Glutamatergic neuron (in vitro differentiated cells): ENCODE measurements at places on chromosomes 1 and 21. TPM values are rescaled to one million over a fixed set of nuclear protein-coding genes. Genes with fewer than 3 reads are reported as not detected.

GRCh38 chr1:57424231-57425027 lies 569 bp upstream of the DAB1 start:
- peaks cover 4% of the 10 kb centered on the region for H3K4me1 ChIP-seq
- H3K27ac ChIP-seq = no peak overlapping the region
- peak; percentile 78 for DNase-seq
- H3K4me3 ChIP-seq = peak overlapping the region; percentile 91
- H3K36me3 ChIP-seq = no peaks in the 10 kb centered on the region

- H3K36me3 ChIP-seq = no peaks in the 10 kb centered on the region
- peaks cover 9% of the 10 kb centered on the region for H3K27me3 ChIP-seq
- H3K4me3 ChIP-seq = no peak overlapping the region
- H3K4me1 ChIP-seq = peaks cover 24% of the 10 kb centered on the region
- no peak overlapping the region for H3K27ac ChIP-seq
Measured at GRCh38 chr1:205291596-205291995, 29.9 kb downstream of the NUAK2 start.

DNA sequence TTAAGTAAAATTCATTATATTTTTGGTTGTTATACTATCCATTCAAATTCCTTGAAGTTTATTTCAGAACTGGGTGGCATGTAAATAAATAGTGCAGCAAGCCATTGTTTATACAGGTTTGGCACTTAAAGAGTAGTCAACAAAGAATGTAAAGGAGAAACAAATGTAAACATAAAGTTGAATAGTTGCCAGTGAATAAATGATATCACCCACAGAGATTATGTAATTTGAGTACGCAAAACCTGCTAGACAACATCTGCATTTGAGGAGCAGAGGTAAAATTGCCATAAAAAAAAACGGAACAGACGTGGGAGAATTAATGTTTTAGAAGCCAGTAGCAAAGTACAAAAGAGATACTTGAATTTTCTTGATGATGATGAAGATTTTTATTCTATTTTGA lies 111.6 kb downstream of the ADGRL2 start:
- no peaks in the 10 kb centered on the region for H3K36me3 ChIP-seq
- H3K27ac ChIP-seq = no peak overlapping the region
- H3K27me3 ChIP-seq = no peaks in the 10 kb centered on the region

- DNase-seq = no peak
- H3K27ac ChIP-seq = no peak overlapping the region
- H3K4me1 ChIP-seq = peaks cover 23% of the 10 kb centered on the region
Measured at GRCh38 chr1:30732277-30732996, 9.1 kb upstream of the MATN1 start.

DNA sequence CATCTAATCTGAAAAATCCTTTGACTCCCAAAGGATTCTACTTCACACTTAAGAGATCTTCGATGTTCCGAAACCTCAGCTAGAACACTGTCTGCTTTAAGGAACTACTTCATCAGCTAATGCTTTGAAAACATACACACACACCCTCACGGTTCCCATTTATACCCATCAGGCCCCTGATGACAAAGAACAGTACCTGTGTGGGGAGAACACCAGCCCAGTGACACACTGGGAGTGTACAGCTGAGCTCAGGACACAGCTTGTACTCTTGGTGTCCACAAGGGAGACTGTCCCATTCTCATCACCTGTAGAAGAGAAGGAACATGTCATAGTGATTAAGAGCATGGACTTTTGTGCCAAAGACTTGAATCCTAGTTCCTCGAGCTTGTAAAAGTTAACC lies 6.6 kb downstream of the WDR77 start:
- peaks cover 3% of the 10 kb centered on the region for H3K4me1 ChIP-seq
- H3K36me3 ChIP-seq = no peaks in the 10 kb centered on the region
- no peak for DNase-seq

SIM2 gene
- total RNA-seq = 4.8 TPM

- peak; percentile 87 for DNase-seq
- no peaks in the 10 kb centered on the region for H3K36me3 ChIP-seq
- H3K4me3 ChIP-seq = peak overlapping the region; percentile 90
Measured at GRCh38 chr1:26110731-26111529, 694 bp upstream of the PDIK1L start.

USH2A gene
- total RNA-seq = not detected

GRCh38 chr1:172430128-172430454 lies 9.6 kb downstream of the C1orf105 start:
- no peak for DNase-seq
- H3K27me3 ChIP-seq = no peaks in the 10 kb centered on the region
- H3K4me3 ChIP-seq = no peak overlapping the region
- H3K4me1 ChIP-seq = no peaks in the 10 kb centered on the region

DNA sequence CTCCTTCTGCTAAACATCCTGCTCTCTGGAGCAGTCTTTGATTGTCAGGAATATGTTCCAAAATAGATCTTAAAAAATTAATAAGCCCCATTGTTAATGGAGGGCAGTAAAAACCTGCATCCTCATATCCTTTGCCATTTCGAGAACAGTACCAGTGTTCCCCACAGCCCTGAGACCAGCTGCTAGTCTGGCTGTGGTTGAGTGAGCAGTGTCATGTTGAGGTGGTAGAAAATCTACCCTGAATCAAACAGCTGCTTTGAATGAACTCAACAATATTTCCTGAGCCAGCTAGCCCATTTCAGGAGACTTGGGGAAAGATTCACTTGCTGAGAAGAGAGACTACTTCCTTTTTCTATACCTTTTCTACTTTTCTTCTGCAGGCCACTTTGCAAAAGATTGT lies 24.4 kb downstream of the FABP3 start:
- peaks cover 5% of the 10 kb centered on the region for H3K36me3 ChIP-seq
- H3K4me3 ChIP-seq = no peak overlapping the region
- no peak overlapping the region for H3K27ac ChIP-seq
- no peak for DNase-seq

GRCh38 chr21:26105819-26106218 lies 64.8 kb downstream of the APP start:
- H3K4me1 ChIP-seq = peaks cover 24% of the 10 kb centered on the region
- no peak for DNase-seq
- H3K36me3 ChIP-seq = peaks cover 14% of the 10 kb centered on the region
- H3K4me3 ChIP-seq = no peak overlapping the region
- H3K27ac ChIP-seq = no peak overlapping the region
- H3K27me3 ChIP-seq = peaks cover 13% of the 10 kb centered on the region

DNA sequence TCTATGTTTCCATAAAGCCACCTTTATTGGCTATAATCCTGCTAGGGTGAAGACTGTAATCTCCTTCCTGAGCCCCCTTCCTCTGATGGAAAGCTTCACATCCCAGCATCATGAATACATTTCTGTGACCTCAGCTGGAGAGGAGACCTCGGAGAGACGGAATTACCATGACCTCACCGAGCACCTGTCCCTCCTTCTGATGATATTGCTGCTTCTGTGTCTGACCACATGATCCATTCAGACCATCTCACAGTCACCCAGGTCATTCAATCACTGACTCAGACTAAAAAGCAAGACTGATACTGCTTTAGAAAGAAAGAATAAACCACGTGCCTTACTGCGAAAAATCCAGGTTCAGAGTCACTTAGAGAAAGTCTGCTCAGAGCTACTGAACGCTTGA lies 8.8 kb downstream of the KCND3 start:
- H3K27me3 ChIP-seq = peaks cover 3% of the 10 kb centered on the region
- peaks cover 13% of the 10 kb centered on the region for H3K36me3 ChIP-seq
- DNase-seq = no peak
- H3K4me1 ChIP-seq = peaks cover 2% of the 10 kb centered on the region

S100A7A gene
- not detected for total RNA-seq

ATAD3C gene
- total RNA-seq = 10.2 TPM

LCE1C gene
- total RNA-seq = not detected

GRCh38 chr1:17798799-17799382 lies 43.8 kb downstream of the ACTL8 start:
- H3K36me3 ChIP-seq = peaks cover 6% of the 10 kb centered on the region
- H3K27me3 ChIP-seq = no peaks in the 10 kb centered on the region
- no peak overlapping the region for H3K4me3 ChIP-seq

- DNase-seq = no peak
- H3K4me3 ChIP-seq = no peak overlapping the region
- H3K27ac ChIP-seq = no peak overlapping the region
- H3K27me3 ChIP-seq = no peaks in the 10 kb centered on the region
- no peaks in the 10 kb centered on the region for H3K4me1 ChIP-seq
- H3K36me3 ChIP-seq = no peaks in the 10 kb centered on the region
Measured at GRCh38 chr1:198086051-198086745, 70.6 kb upstream of the NEK7 start.

GRCh38 chr1:107771377-107771776 lies 193.6 kb downstream of the VAV3 start:
- peaks cover 10% of the 10 kb centered on the region for H3K4me1 ChIP-seq
- no peak overlapping the region for H3K27ac ChIP-seq
- no peak overlapping the region for H3K4me3 ChIP-seq
- DNase-seq = no peak

DNA sequence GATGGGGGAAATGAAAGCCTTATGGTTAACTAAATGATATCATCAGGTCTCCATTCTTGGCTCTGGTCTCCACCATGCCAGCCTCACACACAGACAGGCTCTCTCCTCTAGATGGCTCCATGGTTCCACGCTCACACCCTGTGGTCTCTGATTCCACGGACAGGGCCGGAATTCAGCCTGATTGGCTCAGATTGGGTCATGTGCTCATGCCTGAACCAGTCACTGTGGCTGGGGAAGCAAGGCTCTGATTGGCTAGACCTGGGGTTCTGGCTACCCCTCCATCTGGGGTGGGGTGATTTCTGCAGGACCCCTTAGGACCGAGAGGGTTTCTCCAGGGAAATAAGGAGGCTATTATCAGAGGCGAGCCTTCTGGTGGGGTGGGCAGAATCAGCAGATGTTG lies 277.0 kb downstream of the PTPRU start:
- H3K27ac ChIP-seq = peak overlapping the region; percentile 93
- H3K4me3 ChIP-seq = peak overlapping the region; percentile 28
- DNase-seq = peak; percentile 90
- H3K36me3 ChIP-seq = no peaks in the 10 kb centered on the region
- peaks cover 53% of the 10 kb centered on the region for H3K4me1 ChIP-seq

CYP4B1 gene
- not detected for total RNA-seq

CD53 gene
- not detected for total RNA-seq

- H3K36me3 ChIP-seq = no peaks in the 10 kb centered on the region
- peaks cover 23% of the 10 kb centered on the region for H3K4me1 ChIP-seq
- DNase-seq = no peak
- no peak overlapping the region for H3K27ac ChIP-seq
- no peak overlapping the region for H3K4me3 ChIP-seq
Measured at GRCh38 chr1:94783342-94784189, 36.6 kb upstream of the SLC44A3 start.

DNA sequence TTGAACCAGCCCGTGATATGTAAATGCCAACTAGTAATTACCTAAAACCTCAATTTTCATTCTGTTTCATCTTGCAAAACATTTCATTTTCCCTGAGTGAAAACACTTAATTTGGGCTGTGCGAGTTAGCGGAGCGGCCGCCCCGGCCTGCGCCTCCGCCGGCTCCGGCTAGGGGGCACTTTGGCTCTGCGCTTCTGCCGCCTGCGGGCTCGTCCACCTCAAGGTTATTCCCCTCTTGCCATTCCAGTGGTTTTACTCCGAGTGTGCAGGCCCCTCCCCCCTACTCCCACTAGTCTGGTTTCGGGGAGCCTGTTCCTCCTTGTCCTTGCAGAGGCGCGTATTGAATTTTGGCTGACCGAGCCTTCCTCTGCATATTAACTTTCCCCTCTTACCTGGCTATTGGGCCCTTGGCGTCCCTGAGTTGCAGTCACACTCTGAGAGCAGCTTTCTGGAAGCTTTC lies 55.6 kb downstream of the PEX14 start:
- H3K36me3 ChIP-seq = no peaks in the 10 kb centered on the region
- peaks cover 37% of the 10 kb centered on the region for H3K4me1 ChIP-seq
- H3K27ac ChIP-seq = no peak overlapping the region
- H3K4me3 ChIP-seq = no peak overlapping the region
- H3K27me3 ChIP-seq = peaks cover 1% of the 10 kb centered on the region

DNA sequence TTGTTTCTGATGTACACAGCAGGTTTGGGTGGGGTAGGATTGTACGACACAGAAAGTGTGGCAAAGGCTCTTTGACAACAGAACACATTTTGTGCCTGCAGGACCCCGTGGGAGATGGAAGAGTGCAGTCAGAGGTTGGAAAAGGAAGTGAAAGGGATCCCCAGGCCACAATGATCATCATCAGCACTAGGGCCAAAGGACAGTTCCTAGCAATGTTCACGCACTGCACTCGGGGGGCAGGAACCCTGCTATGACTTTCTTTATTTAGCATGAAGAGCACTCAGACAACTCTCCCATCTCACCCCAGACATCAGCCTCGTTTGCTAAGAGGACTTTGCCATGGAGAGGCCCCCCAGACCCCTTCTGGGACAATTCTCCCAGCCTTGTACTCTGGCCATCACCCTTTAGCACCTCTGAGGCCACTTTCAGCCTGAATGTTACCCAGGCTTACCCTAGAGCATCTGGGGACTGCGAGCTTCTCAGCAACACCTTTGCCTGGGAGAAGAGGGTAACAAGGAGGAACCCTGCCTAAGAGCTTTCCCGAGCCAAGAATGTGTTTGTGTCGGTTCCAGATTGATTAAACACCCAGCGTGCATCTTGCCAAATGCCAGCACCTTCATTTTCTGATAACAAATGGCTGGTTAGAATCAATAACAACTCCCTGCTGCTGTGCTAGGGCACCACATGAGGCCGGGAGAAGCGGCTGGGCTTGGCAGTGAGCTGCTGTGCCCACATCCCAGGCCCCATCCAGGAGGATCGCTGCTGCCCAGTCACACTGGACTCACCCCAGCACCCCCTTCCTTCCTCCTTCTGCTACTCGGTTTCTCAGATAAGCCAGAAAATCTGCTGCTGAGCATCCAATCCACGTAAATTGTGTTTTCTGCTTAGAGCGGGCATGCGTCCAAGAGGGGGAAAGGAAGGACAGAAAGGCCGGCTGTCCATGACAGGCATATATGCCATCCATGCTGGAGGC lies 633.1 kb downstream of the AJAP1 start:
- peaks cover 11% of the 10 kb centered on the region for H3K27me3 ChIP-seq
- no peak overlapping the region for H3K27ac ChIP-seq
- H3K4me3 ChIP-seq = no peak overlapping the region
- DNase-seq = no peak
- H3K4me1 ChIP-seq = no peaks in the 10 kb centered on the region

DNA sequence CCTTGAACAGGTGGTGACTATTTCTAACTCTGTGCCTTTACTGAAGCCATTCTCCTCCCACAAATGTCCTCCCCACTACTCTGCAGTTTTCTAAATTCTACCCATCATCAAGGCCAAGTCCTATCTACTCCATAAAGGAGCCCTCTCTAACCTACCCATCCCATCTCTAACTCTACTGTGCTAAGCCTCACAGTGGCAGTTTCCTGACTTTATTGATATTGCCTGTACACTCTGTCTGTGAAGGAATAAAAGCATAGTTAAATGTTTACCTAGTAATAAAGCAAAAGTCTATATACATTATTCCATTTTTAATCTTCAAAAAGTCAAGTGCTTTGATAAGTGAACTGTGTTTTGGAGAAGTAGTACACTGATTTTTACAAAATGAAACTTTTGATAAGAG lies 178.4 kb upstream of the HMCN1 start:
- H3K27ac ChIP-seq = no peak overlapping the region
- H3K36me3 ChIP-seq = no peaks in the 10 kb centered on the region
- no peak overlapping the region for H3K4me3 ChIP-seq
- H3K27me3 ChIP-seq = no peaks in the 10 kb centered on the region
